Hippocampal formation (tissue), 2 donors: ENCODE measurements at places on chromosomes 3 and 15.

- DNase-seq = no peak
Observed at GRCh38 chr3:195907684-195907933, 742 bp downstream of the TNK2 start.

DNA sequence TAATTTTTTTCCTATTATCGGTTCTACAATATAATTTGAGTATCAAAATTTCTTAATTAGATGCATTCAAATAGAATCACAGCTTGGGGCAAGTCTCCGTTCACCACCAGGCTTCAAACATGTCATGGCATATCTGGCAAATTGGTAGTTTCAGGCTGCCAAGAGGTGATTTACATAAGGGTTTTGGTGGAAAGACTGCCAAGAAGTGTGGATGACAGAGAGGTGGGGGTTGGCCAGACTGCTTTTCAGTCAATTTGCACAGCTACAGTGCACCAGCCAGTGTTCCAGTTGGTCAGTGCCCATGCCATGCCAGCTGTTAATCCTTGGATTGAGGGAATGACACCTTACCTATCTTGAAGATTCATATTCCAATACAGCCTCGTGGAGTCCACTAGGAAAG, 8.4 kb upstream of the GSK3B start:
- DNase-seq = peak; percentile 2

DNA sequence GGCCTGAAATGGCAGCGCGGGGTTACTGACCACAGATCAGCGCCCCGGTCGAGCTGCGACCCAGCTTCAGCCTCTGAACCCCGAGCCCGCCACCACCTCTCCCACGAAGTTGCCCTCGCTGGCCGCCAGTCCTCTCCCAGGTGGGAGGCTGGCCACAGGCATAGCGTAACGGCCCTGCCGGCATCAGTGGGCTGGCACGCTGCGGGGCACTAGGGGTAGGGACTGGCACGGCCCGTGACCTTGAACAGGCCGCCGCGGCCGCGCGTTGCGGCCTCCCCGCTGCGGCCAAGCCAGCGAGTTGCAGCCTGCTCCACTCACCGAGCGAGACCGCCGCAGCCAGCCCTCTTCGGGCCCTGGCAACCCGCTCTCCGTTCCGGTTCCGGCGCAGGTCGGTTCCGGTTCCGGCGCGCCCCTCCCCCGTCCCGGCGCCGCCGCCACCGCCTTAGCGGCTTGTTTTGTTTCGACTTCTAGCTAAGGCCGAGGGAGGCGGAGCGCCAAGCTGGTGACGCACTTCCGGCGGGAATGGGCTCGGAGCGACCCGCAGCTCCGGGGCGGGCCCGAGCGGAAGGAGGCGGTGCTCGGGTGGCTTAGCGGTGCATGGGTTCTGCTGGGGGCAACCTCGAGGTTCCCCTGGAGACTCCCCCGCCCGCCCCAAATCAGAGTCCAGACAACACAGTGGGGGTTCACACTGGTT, at the start of gene USP19:
Gene USP19 (minus strand): TSS at position 386 of the 694 bp plus-strand sequence. CDS start 1,678 bp downstream, outside the sequence.
- DNase-seq = peak; percentile 74

DNA sequence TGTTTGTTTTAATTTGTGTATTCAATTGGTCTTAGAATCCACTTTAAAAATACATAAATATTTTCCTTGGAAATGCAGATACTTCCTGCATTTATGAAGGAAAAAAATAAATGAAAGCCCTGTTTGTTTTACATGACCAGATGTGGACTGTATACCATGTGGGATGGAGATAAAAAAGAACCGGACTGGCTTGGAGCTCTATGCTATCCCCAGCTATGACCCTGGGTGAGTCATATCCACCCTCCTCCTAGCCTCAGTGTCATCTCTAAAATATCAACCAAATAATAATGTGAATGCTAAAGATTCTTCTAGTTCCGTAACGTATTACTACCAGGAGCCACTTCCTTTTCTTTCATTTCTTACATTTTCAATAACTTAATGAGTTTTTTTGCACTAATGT, 44.5 kb upstream of the PDZRN3 start:
- DNase-seq = no peak

DNA sequence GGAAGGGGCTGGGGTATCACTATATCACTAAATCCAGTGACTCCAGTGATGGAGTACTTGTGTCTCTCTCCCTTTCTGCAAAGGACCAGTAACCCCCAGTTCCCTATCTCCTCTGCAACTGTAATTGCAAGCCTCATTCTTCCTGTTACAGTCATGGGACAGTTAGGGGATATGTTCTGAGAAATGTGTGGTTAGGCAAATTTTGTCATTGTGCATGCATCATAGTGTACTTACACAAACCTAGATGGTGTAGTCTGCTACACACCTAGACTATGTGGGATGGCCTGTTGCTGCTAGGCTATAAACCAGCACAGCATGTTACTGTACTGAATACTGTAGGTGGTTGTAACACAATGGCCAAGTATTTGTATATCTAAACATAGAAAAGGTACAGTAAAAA, 2.2 kb downstream of the VPS8 start:
- DNase-seq = no peak

- no peak for DNase-seq
Observed at GRCh38 chr3:53071882-53072431, 26.1 kb upstream of the SFMBT1 start.

DNA sequence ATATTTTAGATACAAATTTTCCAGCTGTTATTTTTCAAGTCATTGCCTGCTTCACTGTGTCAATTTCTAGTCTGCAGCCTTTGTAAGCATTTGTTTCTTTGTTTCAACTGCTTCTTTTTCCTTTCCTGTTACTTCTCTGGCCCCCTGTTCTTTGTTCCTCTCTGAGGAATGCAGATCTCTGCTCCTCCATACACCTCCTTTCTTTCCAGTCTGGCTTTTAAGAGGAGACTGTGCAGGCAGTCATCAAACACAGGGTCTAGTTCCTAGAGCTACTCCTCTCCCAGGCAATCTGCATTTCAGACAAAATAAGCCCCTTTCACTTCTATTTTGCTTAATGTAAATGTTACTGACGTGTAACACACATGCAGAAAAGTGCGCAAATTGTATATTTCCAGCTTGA, 502.9 kb downstream of the PDCD6IP start:
- DNase-seq = no peak

DNA sequence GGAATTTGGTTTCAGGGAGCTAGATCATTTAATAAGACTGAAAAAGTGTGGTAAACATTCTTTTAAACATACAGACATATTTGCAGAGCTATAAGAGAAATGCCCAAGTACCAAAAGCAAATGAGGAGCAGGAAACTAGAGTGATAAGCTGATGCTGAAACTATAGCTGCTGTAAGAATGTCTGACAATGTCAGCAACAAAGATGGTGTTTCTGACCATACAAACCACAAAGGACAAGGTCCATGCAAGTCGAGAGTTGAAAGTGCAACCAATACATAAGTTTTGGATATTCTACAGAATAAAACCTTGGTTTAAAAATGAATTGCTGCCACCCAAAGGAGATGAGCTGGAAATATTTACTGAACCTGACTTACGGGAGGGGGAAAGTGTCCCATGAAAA, 610.2 kb downstream of the TBL1XR1 start:
- no peak for DNase-seq

- no peak for DNase-seq
Observed at GRCh38 chr15:28967990-28968389, 82.2 kb downstream of the APBA2 start.

- DNase-seq = no peak
Observed at GRCh38 chr3:14691239-14691638, 16.3 kb downstream of the C3orf20 start.

DNA sequence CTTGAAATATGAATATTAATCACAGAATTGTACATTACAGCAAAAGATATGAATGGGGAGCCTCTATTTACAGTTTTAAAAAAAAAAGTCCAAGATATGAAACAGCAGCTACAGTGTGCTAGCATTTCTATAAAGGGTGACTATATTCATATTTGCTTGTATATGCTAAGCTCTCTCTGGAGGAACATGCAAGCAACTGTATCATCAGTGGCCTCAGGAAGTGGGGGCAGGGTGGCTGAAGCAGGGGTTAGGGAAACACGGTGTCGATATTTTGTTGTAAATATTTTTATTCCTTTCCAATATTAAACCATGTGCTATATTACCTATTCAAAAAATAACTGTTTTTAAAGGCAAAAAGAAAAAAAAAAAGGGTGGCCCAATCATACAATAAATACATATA, 2.3 kb downstream of the UACA start:
- no peak for DNase-seq

DNA sequence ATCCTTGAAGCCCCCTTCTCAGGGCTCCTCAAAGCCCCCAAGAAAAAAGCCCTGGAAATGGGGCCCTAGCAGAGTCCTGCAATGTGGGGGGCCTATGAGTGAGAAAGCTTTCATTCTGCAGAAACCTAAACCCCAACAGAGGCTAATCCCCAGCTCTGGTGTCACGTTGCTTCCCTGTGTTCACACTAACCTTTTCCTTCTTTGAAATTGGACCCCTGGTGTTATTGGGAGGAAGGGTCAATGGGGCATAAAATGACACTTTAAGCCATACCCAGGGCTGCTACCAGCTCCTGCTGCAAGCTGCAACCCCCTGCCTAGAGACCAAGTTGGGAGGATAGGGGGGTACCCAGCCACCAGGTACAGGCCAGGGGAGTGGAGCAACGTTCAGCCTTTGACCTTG, 2.1 kb downstream of the CYP1A2 start:
- DNase-seq = no peak

- DNase-seq = no peak
Observed at GRCh38 chr3:187565701-187566100, 104.5 kb downstream of the SST start.

GRCh38 chr3:14491396-14492190, 48.5 kb downstream of the GRIP2 start:
- DNase-seq = no peak

GRCh38 chr3:14200841-14201240, 22.2 kb downstream of the LSM3 start:
- no peak for DNase-seq

- DNase-seq = no peak
Observed at GRCh38 chr15:58228718-58229117, 90.5 kb downstream of the AQP9 start.

DNA sequence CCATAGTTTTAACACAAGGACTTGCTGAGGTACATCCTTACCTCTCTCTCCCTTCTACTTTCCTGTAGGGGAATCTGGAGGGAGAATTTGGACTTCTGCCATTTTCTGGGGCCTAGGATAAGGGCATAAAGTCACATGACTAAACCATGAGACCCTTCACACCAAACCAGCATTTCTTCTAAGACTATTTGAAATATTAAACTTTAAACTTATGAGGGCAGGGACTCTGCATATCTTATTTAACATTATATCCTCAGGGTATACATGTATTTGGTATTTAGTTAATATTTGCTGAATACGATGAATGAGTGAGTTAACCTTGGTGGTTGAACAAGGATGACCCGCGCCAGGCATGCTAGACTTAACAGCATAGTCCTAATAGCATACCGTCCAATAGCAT, 63.4 kb downstream of the USP13 start:
- no peak for DNase-seq

- no peak for DNase-seq
Observed at GRCh38 chr3:11499144-11499543, 144.6 kb downstream of the VGLL4 start.

GRCh38 chr3:149080011-149080698, 6.2 kb downstream of the HLTF start:
- DNase-seq = no peak

DNA sequence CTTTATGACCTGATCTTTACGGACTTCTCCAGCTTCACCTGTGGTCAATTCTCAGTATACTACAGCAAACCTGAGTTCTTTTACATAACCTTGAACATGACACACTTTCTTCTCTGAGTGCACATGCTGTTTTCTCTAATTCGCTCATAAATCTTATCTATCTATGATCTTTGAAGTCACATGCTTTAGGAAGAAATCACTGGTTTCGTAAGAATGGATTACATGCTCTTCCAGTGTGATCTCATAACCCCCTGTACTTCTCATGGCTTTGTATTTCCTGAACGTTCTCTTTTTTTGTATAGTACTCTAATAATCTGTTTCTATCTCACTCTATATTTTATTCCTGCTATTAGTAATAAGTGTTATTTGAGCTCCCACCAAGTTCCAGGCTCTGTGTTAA, 1165.2 kb downstream of the TBL1XR1 start:
- DNase-seq = no peak

- DNase-seq = no peak
Observed at GRCh38 chr15:62533687-62534086, 368.6 kb upstream of the C2CD4B start.

DNA sequence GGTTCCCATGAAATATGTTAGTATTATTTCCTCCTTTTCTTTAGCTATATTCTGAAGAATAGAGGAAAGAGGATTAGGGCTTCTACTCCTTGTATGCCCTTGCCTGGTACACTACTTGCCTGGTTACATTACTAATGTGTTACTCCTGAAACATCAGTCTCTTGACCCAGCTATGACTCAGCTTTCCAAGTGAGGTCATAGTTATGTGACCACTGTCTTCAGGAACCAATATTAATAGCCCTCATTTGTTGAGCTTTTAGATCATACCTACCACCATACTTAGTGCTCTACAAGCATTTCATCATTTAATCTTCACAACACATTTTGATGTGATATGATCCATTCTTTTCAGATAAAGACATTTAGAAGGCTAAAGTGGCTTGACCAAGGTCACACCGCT, 60.3 kb downstream of the CMSS1 start:
- no peak for DNase-seq

- peak; percentile 58 for DNase-seq
Observed at GRCh38 chr15:90596943-90597342, 67.2 kb downstream of the CRTC3 start.

DNA sequence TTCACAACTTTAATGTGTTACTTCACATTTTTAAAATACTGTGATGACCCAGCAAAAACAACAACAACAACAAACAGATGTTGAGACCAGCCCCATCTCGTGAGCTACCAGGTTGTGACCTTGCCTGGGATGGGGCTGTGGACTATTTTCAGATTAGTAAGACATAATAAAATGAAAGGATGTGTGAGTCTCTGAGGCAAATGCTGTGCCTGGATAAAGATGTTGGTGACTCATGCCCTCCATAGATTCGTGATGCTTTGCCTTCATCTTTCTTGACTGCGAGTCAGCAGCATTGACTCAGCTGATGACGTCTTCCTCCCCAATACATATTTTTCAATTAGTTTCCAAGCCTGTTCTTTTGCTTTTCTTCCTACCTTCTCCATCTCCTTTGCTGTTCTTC, 453.0 kb upstream of the CFAP20DC start:
- DNase-seq = no peak

GRCh38 chr15:48086576-48086975, 34.2 kb upstream of the SLC24A5 start:
- DNase-seq = no peak
